ENCODE measurements at places on chromosomes 3 and 15.

DNA sequence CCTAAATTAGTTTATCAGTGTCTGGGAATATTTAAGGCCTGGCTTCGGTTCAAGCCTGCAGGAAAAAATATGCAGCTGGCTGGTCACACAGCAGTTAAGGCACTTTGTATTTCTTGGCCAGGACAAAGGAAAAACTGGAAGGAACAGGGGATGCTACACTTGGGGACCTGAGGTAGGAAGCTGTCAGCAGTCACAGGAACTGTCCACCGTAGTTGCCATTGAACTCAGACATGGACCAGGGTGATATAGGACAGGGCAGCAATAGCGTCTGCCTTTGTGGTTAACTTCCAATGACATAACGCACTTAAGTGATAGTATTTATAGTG, 49.1 kb downstream of the NR1D2 start:
- DNase-seq, result no peak

- DNase-seq, result peak; percentile 17
Measured at GRCh38 chr3:18446149-18446825, 21.1 kb upstream of the SATB1 start.

GRCh38 chr3:70315021-70315420, 2.6 kb upstream of the MDFIC2 start:
- no peak for DNase-seq

DNA sequence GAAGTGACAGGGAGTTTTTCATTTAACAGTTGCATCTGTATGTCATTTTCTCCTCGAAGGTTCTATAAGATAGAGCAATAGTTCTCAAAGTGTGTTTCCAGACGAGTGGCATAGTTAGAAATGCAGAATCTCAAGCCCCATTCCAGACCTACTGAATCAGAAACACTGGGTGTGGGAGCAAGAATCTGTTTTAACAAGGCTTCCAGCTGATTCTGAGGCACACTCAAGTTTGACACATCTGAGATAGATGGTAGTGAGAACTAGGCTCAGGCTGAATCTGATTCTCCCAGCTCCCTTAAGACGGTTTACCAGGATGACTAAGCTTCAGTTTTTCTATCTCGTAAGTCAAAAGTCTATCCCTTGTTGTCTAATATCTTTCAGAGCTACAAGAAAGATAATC, 159.8 kb upstream of the NUDT16 start:
- DNase-seq, result no peak

DNA sequence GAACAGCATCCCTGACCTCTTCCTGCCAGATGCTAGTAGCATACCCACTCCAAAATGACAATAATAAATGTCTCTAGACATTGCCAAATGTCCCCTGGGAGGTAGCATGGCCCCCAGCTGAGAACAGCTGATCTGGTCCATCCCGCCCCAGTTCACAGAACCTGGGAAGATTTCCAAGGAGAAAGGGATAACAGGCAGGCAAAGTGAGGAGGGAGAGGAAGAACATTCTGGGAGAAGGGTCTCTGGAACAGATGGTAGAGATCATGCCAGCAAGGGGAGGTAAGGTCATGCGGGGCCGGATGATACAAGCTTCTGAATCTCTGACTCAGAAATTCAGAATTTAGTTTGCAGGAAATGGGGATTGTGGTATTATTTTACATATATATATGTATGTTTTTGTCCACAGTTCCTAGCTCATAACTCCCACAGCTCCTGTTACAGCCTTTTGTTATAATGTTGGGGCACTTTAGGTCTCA, 192.7 kb downstream of the SUCLG2 start:
- no peak for DNase-seq

GRCh38 chr3:133547432-133548041, 25.9 kb upstream of the CDV3 start:
- no peak for DNase-seq

GRCh38 chr3:171749124-171749523, 61.2 kb downstream of the PLD1 start:
- no peak for DNase-seq

GRCh38 chr3:99907959-99908544, 90.4 kb downstream of the CMSS1 start:
- no peak for DNase-seq

- no peak for DNase-seq
Measured at GRCh38 chr15:88089024-88089620, 167.4 kb downstream of the NTRK3 start.

All from NAMALWA (cell line).